Vagina (tissue), 2 donors: ENCODE measurements at places on chromosomes 3 and 15. TPM values are rescaled to one million over a fixed set of nuclear protein-coding genes. Genes with fewer than 3 reads are reported as not detected.

GRCh38 chr3:150221904-150222523 is 186.1 kb upstream of the TSC22D2 start:
- H3K27ac ChIP-seq, result no peak overlapping the region
- H3K27me3 ChIP-seq, result no peaks in the 10 kb centered on the region
- peak; percentile 75 for DNase-seq
- no peak overlapping the region for H3K4me3 ChIP-seq
- no peaks in the 10 kb centered on the region for H3K36me3 ChIP-seq

The TADA3 gene
- total RNA-seq, result 58.9 TPM

GRCh38 chr3:124263168-124263567 is 271.2 kb upstream of the ROPN1 start:
- H3K36me3 ChIP-seq, result no peaks in the 10 kb centered on the region
- peaks cover 39% of the 10 kb centered on the region for H3K4me1 ChIP-seq
- no peak overlapping the region for H3K4me3 ChIP-seq
- DNase-seq, result no peak

GRCh38 chr3:197406266-197406665 is 107.9 kb upstream of the DLG1 start:
- H3K4me1 ChIP-seq, result no peaks in the 10 kb centered on the region
- no peak overlapping the region for H3K4me3 ChIP-seq
- H3K27ac ChIP-seq, result no peak overlapping the region
- no peaks in the 10 kb centered on the region for H3K36me3 ChIP-seq
- H3K27me3 ChIP-seq, result no peaks in the 10 kb centered on the region
- DNase-seq, result no peak

The TMEM212 gene
- total RNA-seq, result not detected

DNA sequence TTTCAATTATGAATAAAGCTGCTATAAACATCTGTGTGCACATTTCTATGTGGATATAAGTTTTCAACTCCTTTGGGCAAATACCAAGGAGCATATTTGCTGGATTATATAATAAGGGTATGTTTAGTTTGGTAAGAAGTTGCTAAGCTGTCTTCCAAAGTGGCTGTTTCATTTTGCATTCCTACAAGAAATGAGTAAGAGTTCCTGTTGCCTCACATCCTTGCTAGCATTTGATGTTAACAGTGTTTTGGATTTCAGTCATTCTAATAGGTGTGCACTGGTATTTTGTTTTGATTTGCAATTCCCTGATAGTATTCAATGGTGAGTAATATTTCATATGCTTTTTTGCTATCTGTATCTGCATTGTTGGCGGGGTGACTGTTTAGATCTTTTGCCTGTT is 120.7 kb upstream of the MDFIC2 start:
- DNase-seq, result no peak
- no peak overlapping the region for H3K27ac ChIP-seq
- H3K4me1 ChIP-seq, result no peaks in the 10 kb centered on the region
- H3K27me3 ChIP-seq, result no peaks in the 10 kb centered on the region

DNA sequence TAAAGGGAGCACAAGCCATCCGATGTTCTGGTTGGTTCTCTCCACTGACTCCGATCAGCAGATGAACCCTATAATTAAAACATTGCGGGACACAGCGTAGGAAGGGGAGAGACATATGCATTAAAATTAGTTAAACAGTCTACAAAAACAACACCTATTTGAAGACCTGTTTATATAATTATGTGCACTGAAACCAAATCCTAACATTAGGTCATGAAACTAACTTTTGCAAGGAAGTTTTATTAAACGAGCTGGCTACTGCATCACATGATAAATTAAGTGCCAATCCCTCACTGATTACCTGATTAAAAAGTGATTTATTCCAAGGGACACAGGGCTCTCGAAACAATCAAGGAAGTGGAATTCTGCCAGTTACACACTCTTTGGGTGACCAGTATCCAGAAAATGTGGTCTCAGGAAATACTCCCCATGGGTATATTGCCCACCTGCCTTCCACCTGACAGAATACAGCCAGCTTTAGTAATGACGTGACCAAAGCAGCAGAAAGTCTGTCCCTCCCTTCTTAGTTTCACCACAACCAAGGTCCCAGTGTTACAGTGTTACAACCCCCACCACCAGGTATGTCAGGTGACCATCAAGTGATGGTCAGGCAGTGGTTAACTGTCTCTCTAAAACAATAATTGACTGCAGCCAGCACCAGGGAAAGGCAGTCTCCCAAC is 69.5 kb downstream of the HERC1 start:
- DNase-seq, result no peak
- H3K27me3 ChIP-seq, result no peaks in the 10 kb centered on the region
- H3K4me1 ChIP-seq, result peaks cover 23% of the 10 kb centered on the region
- no peaks in the 10 kb centered on the region for H3K36me3 ChIP-seq
- no peak overlapping the region for H3K27ac ChIP-seq
- H3K4me3 ChIP-seq, result no peak overlapping the region

DNA sequence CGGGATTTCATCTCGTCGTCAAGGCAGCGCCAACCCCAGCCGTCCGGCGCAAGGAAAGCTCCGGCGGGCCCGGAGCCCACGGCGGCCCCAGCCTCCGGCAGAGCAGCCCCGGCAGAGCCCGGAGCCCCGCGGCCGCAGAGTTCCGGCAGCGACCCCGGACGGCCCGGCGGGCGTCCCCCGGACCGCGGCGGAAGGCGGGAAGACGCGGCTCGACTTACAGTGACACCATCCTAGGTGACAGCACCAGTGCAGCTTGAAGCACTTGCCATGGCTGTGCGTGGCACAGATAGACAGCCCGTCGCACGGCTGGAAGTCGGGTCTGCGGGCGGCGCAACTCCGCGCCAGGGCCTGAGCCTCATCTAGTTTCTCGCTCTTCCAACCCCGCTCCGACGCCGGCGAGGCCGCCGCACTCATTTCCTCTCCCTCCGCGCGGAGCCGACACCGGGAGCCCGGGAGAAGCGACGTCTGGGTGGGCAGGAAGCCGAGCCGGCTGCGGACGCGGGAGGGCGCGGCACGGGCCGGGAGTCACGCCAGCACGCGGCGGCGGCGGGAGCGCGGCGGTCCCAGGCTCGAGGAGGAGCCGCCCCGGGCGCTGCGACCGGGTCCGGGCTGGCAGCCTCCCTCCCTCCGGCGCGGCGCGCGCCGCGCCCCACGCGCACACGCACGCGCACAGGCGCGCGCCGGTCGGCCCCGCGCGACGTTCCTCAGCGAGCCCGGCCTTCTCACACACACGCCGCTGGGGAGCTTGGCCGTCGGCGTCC is at the start of gene C3orf70:
TSS of gene C3orf70 (minus strand) at position 651 of the 761 bp plus-strand sequence. CDS start at position 414, 237 bp downstream.
- peak within 1 kb of the TSS; percentile 71 for H3K4me3 ChIP-seq
- H3K27me3 ChIP-seq, result no peaks in the 10 kb centered on the region
- no peaks in the 10 kb centered on the region for H3K36me3 ChIP-seq
- peaks cover 18% of the 10 kb centered on the region for H3K4me1 ChIP-seq

DNA sequence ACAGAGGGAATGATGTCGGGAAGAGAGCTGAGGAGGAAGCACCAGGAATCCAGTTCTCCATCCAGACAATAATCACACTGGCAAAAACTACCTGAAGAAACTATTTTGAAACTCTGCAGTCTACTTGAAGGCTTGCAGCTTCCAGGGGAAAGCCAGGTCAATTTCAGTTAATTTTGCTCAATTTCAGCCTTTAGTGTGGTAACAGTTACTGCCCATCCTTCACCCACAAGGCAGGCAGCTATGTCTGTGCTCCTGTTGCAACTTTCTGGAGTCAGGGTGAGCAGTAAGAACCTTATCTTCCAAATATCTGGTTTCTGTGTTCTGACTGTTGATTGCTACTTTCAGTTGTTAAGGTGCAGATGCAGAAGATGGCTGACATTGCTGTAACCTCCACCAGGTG is 221.7 kb downstream of the ADAMTS17 start:
- DNase-seq, result no peak
- peaks cover 6% of the 10 kb centered on the region for H3K4me1 ChIP-seq
- H3K27me3 ChIP-seq, result no peaks in the 10 kb centered on the region
- H3K36me3 ChIP-seq, result no peaks in the 10 kb centered on the region
- H3K27ac ChIP-seq, result no peak overlapping the region

The RYR3 gene
- total RNA-seq, result 16.5 TPM

The PAK2 gene
- 41.3 TPM for total RNA-seq

DNA sequence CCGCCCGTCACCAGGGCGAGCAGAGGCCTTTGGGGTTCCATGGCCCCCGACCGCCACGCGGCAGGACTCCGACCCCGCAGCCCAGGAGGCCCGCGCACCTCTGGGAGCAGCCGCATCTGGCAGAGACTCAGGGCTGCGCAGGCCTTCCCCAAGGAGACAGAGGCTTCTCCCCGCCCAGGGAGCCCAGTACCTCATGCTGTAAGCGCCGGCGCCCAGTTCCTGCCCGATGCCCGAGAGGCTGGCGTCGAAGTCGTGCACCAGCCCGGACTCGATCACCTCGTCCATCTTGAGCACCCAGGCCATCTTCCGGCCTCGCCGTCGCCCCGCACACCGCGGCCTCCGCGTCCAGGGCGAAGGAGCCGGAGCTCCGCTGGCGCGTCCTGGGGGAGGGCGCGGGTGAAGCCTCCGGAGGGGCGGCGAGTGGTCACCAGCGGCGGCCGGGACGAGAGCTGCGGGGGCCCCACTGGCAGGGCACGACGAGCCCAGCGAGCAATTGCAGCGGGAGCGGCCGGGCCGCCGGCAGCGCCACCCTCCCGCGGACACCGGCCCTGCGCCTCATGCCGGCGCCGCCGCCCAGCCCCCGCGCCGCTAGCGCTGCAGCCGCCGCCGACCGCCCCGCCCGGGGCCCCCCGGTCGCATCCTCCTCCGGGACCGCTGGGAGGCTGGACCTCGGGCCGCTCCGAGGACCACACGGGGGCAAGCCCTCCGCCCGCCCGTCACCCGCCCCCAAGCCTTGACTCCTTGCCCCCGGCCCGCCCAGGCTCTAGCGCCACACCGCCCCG is 468 bp downstream of the UBP1 start:
- H3K36me3 ChIP-seq, result no peaks in the 10 kb centered on the region
- DNase-seq, result peak; percentile 86
- H3K27me3 ChIP-seq, result no peaks in the 10 kb centered on the region
- H3K4me1 ChIP-seq, result peaks cover 52% of the 10 kb centered on the region
- peak overlapping the region; percentile 94 for H3K27ac ChIP-seq
- peak overlapping the region; percentile 79 for H3K4me3 ChIP-seq

- DNase-seq, result no peak
- no peaks in the 10 kb centered on the region for H3K36me3 ChIP-seq
- peaks cover 73% of the 10 kb centered on the region for H3K4me1 ChIP-seq
- peak overlapping the region; percentile 20 for H3K4me3 ChIP-seq
- peak overlapping the region; percentile 75 for H3K27ac ChIP-seq
Observed at GRCh38 chr3:195150181-195151118, 120.5 kb downstream of the XXYLT1 start.

DNA sequence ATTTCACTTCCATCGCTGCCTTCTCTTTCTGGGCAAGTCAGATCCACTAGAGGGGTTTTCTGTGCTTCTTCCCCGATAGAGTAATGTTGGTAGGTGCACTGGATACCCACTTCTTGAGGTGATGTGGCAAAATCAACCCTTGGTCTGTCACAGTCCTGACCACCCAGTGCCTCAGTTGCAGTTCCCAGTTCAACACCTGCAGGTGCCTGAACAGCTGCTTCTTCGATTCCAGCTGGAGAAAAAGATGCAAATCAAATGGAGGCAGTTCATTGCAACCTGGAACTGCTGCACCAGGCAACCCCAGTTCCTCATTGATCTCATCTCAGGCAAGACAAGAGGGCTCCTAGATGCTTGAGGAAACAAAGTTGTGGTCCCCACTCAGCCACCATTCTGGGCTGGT is 186.6 kb downstream of the UBE2E2 start:
- H3K27ac ChIP-seq, result no peak overlapping the region
- DNase-seq, result no peak
- H3K36me3 ChIP-seq, result no peaks in the 10 kb centered on the region
- H3K4me3 ChIP-seq, result no peak overlapping the region
- H3K4me1 ChIP-seq, result no peaks in the 10 kb centered on the region
- H3K27me3 ChIP-seq, result no peaks in the 10 kb centered on the region

GRCh38 chr15:100090411-100090810 is 251.4 kb downstream of the ADAMTS17 start:
- no peaks in the 10 kb centered on the region for H3K4me1 ChIP-seq
- H3K27ac ChIP-seq, result no peak overlapping the region
- H3K36me3 ChIP-seq, result no peaks in the 10 kb centered on the region

DNA sequence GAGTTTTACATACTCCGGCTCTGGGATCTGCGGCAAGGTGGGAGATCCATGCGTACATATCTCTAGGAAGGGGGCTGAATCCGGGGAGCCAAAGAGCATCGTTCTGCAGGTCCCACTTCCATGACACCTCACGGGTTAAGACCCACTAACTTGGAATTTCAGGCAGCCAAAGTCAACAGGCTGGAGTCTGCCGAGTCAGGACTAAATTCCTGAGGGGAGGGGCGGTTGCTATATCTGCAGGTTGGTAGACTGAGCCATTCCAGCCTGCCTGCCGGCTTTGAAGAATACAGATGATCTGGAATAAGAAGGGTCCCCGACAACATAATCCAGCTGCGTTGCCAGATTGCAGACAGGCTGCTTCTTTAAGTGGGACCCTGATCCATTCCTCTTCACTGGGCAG is 65.4 kb upstream of the PEX5L start:
- H3K27me3 ChIP-seq, result no peaks in the 10 kb centered on the region
- H3K36me3 ChIP-seq, result no peaks in the 10 kb centered on the region
- H3K27ac ChIP-seq, result no peak overlapping the region
- no peaks in the 10 kb centered on the region for H3K4me1 ChIP-seq
- no peak for DNase-seq
- no peak overlapping the region for H3K4me3 ChIP-seq

- no peak overlapping the region for H3K27ac ChIP-seq
- no peaks in the 10 kb centered on the region for H3K27me3 ChIP-seq
Observed at GRCh38 chr3:13800064-13800463, 79.8 kb downstream of the WNT7A start.

DNA sequence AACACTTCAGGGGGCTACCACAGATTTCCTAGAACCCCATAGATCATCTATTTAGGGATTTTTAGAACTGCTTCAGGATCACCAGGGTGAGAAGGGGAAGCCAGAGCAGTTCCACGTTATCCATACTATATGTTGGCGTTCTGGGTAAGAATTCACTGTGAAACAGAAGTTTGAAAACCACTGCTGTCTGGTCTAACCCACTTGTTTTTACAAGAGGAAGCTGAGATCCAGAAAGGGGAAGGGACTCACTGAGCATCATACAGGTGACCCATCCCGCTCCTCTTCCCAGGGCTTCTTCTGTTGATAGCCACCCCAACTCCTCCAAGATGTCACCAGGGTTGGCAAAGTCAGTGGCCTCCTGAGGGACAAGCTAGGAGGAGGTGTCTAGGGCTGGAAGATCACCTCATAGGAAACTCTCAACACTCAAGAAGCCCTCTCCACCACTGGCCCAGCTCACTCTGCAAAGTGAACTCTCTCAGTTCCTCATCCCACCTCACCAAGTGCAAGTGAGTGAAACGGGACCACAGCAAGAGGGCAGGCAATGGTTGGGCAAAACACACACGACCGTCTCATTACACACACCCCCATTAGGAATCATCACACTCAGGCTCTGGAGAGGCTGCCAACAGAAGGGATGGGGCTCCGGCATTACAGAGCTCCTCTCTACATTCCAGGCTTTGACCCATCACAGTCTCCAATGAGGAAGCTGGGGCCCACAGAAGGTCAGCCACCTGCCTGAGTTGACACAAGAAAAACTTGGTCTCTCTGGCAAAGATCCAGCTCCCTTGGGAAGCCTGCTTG is 1.8 kb downstream of the DAPK2 start:
- peak overlapping the region; percentile 70 for H3K4me3 ChIP-seq
- peak overlapping the region; percentile 75 for H3K27ac ChIP-seq
- H3K4me1 ChIP-seq, result peaks cover 41% of the 10 kb centered on the region
- DNase-seq, result no peak
